NCI-H774 (cell line): ENCODE measurements at places on chromosomes 16 and 17.
A peak's percentile ranks its signal among the peaks of the same experiment; 100 is the strongest.

GRCh38 chr16:70432723-70433457 lies 6.0 kb downstream of the ST3GAL2 start:
- DNase-seq, result no peak

- no peak for DNase-seq
Measured at GRCh38 chr16:4176906-4177417, 60.7 kb upstream of the ADCY9 start.

GRCh38 chr16:51193879-51194278 lies 42.8 kb upstream of the SALL1 start:
- no peak for DNase-seq

DNA sequence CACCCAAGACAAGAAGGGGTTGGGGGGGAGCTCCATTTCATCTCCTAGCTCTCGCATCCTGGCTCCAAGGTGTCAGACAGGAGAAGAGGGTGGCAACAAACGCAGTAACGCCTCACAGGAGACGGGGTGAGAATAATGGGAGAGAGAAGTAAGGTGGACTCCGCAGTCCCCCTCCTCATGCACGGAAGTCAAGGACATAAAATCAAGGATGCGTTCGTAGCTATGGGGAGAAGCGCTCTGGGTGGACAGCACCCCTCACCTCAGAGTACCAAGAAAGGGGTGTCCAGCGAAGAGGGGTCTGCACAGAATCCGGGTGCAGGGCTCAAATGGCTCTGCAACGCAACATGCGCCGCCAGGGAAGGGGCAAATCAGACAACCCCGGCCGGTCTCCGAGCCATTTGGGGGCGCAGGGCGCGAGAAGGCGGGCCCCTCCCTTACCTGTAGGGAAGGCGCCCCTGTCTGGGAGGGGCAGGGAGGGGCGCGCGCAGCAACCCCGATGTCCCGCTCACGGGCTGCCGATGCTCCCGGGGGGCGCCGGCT lies 555 bp downstream of the HDAC5 start:
- no peak for DNase-seq

DNA sequence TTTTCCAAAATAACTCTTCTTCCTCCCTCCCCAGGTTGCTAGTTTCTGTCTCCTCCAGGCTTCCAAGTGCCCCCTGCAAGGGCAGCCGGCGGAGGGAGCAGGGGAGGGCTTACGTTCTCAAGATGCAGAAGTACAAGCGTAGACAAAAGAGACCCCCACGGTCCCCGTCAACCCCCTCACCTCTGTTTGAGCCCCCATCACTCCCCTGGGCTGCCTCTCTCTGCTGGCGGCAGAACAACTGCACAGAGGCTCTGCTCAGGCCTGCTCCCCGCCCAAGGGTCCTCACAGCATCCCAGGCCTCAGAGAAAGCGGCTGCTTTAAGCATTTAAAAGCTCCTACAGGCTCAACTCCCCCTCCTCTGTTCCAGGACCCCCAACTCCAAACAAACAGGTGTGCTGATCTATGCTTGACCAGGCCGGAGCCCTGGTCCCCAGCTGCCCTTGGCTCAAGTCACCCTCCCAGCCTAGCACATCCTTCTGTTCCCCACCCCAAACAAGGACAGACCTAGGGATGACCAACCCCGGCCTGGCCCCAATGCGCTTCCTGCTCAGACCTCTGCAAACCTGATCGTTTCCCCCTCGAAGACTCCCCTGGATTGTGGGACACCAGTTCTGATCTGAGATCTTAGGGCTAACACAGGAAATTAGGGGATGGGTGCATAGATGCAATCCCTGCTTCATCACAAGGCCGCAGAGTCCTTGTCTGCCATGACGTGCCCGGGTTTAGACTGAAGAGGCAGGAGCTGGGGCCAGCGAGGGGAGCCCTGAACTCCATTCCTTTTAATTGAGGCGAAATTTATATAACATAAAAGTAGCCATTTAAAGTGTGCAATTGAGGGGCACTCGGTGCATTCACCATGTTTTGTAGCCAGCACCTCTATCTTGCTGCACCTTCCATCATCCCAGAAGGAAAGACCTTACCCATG lies 17.2 kb upstream of the RBFOX3 start:
- no peak for DNase-seq

GRCh38 chr17:58326609-58327362 lies 1.8 kb downstream of the TSPOAP1 start:
- no peak for DNase-seq

DNA sequence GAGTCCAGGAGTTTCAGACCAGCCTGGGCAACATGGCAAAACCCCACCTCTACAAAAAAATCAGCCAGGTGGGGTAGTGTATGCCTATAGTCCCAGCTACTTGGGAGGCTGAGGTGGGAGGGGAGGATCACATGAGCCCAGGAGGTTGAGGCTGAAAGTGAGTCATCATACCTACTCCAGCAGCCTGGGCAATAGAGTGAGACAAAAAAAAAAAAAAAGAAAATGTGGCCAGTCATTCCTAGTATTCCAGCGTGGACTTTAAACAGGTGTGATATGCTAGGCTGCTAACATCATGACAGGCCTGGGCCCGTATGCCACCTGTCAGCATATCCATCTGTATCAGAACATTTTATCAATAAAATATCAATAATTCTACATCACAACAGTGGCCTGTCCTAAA lies 143.3 kb downstream of the AATF start:
- DNase-seq, result no peak

- no peak for DNase-seq
Measured at GRCh38 chr16:56933828-56934598, 2.1 kb downstream of the HERPUD1 start.

DNA sequence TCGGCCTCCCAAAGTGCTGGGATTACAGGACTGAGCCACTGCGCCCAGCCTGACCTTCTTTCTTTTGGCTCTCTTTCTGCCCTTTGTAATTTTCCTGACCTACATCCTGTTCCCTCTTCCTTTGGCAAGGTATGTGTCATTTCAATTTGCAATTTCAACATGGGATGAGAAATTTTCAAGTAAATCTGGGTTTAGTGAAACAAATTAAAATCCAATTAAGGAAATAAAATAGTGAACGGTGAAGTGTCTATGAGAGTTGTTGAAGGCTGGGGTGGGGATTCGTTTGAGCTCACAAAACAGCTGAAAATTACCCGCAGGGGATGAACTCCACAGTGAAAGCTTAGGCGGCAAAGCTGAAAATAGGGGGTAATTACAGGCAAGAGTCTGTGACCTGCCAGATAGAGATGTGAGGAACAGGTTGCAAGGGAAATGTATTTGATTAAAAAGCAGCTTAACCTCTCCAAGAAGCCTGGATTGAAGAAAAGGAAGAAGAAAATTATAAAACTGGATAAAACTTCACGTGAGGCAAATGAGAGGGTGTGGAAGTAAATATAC lies 277.7 kb downstream of the UTP18 start:
- no peak for DNase-seq

DNA sequence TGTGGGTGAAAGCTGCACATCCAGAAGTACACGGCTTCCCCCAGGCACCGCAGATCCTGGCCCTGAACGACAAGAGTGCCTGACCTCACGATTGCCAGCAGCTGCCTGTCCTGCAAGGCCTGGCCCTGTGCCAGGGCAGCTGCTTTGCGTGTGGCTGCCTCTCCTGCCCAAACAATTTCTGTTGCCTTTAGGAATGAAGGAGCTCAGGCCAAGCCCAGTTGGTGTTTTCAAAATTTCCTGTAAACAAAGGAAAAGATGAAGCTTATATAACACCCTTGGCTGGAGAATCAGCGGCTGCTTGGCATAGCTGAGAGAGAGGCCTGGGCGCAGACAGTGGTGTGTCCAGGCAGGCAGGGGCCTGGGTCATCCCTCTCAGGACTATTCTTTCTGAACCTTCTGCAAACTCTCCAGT lies 11.7 kb upstream of the SLC47A2 start:
- DNase-seq, result peak; percentile 60

GRCh38 chr16:68086336-68086841 lies 1.2 kb downstream of the NFATC3 start:
- DNase-seq, result no peak

DNA sequence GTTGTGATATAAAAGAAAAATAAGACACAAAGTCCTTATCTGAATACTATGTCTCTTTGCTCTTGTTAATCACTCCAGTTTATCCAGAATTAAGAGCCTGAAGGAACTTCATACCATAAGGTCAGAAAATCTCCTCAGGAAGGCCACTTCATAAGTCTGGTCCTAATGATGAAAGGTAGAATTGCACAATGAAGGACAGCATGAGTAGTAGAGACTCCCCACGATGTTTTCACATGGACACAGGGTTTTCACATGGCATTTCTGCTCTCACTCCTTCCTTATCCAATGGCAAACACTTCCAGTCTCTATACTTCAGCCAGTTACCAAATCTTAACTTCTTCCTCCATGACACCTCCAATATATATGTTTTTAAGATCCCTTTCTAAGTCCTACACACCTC lies 10.2 kb upstream of the C17orf78 start:
- no peak for DNase-seq

DNA sequence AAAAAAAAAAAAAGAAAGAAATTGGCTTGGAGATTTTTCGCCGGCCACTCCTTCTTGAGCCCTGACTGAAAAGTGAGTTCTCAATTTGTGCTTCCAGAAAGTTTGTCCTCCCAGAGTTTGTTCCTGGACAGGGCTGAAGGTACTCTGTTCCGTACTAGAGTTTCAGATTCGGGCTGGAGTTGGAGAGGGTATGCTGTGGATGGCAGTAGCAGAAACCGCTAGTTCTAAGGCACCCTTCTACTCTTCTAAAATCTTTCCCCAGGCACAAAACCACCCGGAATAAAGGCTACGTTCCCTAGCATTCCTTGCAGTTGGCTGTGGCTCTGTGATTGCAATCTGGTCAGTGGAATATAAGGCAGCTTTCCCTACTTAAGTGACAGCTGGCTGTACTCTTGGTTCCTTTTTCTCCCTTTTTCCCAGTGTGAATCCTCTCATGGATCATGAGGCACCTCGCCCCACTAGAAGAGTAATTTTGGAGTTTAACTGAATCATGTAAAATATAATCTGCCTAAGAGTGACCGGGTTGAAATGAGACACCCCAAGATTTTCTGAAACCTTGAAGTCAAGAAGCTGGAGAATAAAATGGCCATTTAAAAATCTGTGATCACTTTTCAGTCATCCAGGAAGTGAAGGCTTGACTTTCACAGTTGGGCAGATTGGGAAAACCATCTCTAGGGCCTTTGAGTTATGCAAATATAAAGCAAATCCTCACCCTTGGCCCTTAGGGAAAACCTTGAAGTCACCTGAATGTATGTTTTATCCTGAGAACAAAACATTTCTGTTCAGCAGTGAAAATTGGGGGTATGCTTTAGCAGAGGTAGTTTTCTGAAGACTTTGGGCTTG lies 901 bp upstream of the HEATR6 start:
- no peak for DNase-seq

DNA sequence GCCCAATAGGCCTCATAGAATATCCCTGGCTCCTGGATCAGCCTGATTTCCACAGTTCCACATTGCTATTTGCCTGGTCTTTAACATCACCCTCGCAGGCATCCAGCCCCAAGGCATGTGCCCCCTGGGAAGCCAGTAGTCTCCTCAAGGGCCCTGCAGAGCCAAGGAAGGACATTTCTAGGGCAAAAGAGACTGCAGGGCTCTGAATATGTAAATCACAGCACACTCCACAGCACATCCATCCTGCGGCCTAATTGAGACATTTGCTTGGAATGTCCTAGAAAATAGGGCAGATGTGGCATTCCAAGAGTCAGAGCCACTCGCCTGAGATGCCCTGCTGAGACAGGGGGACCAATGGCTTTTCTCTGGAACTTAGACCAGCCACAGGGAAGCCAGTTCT lies 11.4 kb upstream of the C16orf78 start:
- DNase-seq, result no peak

DNA sequence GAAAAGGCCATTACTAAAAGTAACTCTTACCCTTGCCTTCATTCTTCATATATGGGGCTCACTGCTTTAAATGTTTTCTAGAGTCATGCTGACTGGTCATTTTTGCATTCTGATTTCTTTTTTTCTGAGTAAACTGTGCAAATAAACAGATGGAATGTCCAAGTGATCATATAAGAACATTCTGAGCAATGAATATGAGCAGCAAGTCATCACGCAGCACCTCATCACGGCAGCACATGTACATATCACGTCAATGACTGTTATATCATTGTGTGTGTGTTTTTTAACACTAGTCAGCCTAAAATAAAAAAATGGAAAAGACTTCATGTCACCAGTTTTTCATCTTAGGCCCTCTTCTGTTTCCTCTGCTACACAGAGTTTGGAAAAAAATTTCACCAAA lies 490.0 kb upstream of the ZFHX3 start:
- DNase-seq, result no peak

DNA sequence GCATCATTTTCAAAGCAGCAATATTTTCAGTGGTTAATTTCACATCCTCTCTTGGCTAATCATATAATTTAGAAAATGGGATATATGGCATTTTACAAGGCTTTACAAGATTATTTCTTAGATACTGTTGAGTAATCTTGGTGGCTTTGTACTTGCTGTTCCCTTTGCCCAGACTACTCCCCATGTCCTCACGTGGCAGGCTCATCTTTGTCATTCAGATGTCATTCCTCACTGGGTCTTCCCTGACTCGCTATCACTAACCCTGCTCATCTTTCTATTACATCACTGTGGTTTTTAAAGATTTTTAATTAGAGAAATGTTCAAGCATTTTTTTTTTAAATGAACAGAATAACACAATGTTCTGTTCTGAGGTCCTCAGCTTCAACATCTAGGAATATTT lies 240.0 kb upstream of the IRX5 start:
- no peak for DNase-seq

DNA sequence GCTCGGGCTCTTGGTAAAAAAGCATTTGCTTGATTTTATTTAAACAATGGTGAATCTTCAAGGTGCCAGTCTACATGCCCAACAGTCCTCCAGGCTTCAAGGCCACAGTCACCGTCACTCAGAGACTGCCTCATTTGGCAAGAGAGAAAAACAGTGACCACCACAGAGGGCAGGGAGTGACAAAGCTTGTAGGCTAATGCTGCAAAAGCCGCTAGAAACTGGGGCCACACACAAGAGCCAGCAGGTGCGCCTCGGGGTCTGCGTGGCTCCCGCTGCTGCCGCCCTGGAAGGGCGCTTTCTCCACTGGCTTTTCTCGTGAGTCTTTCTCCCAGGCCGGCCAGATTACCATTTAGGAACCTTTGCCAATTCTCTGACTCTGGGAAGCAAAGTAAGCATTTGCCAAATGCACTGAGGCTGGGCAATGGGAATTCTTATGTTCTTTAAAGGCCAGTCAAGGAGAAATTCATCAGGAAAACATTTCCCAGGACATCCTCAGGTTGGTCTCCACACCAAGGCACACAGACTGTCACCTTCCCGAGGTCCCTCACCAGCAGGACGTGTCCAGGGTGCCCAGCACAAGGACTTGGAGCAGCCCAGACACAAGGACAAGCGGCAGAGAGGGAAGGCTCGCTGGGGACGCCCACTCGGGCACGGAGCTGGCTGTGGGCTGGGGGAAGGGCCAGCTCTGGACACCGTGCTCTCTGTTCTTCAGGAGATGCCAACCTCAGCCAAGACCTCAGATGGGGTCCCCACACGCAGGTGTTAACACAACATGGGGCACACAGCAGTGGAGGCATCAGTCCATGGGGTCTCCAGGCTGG lies 12.5 kb upstream of the C16orf95 start:
- DNase-seq, result no peak

DNA sequence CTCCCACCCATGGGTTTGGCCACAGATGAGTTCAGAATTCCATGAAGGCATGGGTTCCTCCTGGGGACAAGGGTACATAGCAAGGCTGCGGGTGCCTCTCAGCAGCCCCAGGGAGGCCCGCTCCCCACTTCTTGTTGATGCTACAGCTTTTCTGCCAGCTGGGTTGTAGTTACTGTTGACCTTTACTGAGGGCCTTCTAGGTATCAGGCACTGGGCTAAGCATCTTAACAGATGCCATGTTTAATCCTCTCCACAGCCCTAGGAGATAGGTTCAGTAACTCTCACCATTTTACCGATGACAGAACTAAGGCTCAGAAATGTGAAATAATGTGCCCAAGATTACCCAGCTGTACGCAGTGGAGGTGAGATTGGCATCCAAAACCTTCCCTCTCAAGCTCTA lies 54.3 kb upstream of the DLX4 start:
- no peak for DNase-seq
